ENCODE measurements at places on chromosomes 5 and 9. TPM values are rescaled to one million over a fixed set of nuclear protein-coding genes. Genes with fewer than 3 reads are reported as not detected.

- peak; percentile 70 for DNase-seq
- no peak overlapping the region for H3K27ac ChIP-seq
- no peak overlapping the region for H3K4me3 ChIP-seq
- no peaks in the 10 kb centered on the region for H3K36me3 ChIP-seq
These were observed 6.5 kb downstream of the NTNG2 start for GRCh38 chr9:132168347-132168746.

GRCh38 chr9:131863306-131863896, 123.5 kb upstream of the RAPGEF1 start:
- no peaks in the 10 kb centered on the region for H3K27me3 ChIP-seq
- H3K36me3 ChIP-seq: peaks cover 6% of the 10 kb centered on the region
- no peaks in the 10 kb centered on the region for H3K4me1 ChIP-seq

DNA sequence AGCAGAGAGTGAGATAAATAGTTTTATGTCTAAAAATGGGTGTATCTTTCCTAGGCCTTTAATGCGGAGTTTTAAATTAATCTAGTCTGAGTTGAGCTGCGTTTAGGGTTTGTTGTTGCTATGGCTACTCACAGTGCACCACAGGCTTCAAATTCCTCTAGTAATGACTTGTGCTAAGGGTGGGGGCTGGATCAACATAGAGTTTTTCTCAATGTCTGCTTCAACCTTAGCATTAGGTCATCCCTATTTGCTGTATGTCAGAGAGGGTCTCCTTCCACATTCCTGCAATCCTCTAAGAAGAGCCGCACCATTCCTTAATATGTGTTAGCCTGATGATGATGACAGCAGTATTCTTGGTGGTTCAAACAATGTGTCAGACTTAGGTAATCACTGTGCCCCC, 465.6 kb upstream of the KIF2A start:
- H3K4me3 ChIP-seq: no peak overlapping the region
- H3K27ac ChIP-seq: no peak overlapping the region
- peaks cover 31% of the 10 kb centered on the region for H3K4me1 ChIP-seq
- H3K36me3 ChIP-seq: no peaks in the 10 kb centered on the region
- no peaks in the 10 kb centered on the region for H3K27me3 ChIP-seq
- DNase-seq: no peak

DNA sequence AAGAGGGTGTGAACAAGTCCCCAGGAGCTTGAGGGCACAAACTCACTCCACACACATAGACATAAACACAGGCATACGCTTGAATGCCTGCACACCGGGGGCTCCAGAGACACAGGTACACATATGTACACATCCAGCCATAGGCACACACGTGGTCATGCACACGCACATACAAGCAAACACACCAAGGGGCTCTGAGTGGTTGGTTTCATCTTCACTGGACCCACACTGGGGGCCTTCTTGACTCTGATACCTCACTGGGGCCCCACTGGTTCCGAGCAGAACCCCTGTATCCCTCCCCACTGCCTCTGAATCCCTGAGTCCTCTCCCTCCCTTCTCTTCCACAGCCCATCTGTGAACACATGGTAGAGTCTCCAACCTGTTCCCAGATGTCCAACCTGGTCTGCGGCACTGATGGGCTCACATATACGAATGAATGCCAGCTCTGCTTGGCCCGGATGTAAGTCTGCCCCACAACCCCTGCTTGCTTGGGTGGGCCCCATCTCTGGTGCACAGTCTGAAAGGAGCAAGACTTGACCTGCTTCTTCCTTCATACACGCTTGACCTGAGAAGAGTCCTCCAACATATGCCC, 6.4 kb downstream of the SPINK4 start:
- H3K4me1 ChIP-seq: no peaks in the 10 kb centered on the region
- no peaks in the 10 kb centered on the region for H3K27me3 ChIP-seq
- H3K27ac ChIP-seq: no peak overlapping the region
- H3K36me3 ChIP-seq: no peaks in the 10 kb centered on the region
- DNase-seq: no peak
- H3K4me3 ChIP-seq: no peak overlapping the region

DNA sequence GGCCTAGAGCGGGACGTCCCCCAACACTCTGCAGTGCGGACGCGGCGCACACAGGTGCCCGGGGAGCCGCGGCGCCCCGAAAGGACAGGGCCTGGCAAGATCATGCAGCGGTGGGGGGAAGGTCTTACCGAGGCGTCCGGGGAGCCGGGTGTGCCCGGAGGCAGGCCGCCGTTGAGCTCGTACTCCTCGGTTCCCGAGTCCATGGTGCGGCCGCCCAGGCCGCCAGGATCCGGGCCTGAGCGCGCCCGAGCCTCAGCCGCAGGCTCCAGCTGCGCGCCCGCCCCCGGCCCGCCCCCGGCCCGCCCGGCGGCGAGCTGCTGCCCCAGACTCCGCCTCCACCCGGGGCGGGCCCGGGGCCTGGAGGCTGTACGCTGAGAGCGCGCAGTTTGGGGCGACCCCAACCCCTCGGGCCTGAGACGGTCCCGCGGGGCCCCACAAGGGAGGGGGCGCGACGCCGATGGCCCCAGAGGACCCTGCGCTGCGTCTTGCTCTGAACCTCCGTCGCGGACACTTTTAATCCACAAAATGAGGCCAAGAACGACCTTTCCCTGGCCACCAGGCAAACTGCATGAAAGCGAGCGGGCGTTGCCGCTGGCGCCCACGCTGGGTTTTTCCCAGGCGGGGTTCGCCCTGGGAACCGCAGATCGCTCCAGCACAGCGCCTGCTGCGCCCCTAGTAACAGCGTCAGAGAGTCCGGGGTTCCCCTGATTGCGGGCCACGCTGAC, at the start of gene NINJ1:
Gene NINJ1 (minus strand): TSS at position 237 of the 725 bp plus-strand sequence. CDS start 34 bp downstream, at position 203.
- H3K27ac ChIP-seq: peak within 1 kb of the TSS; percentile 90
- DNase-seq: peak; percentile 78
- peaks cover 62% of the 10 kb centered on the region for H3K4me1 ChIP-seq
- no peaks in the 10 kb centered on the region for H3K27me3 ChIP-seq
- H3K4me3 ChIP-seq: peak within 1 kb of the TSS; percentile 40

- peak; percentile 56 for DNase-seq
- peak overlapping the region; percentile 49 for H3K27ac ChIP-seq
- no peaks in the 10 kb centered on the region for H3K27me3 ChIP-seq
- H3K4me3 ChIP-seq: no peak overlapping the region
- H3K36me3 ChIP-seq: no peaks in the 10 kb centered on the region
- H3K4me1 ChIP-seq: no peaks in the 10 kb centered on the region
These were observed 216.2 kb upstream of the CLINT1 start for GRCh38 chr5:158074992-158075769.

DNA sequence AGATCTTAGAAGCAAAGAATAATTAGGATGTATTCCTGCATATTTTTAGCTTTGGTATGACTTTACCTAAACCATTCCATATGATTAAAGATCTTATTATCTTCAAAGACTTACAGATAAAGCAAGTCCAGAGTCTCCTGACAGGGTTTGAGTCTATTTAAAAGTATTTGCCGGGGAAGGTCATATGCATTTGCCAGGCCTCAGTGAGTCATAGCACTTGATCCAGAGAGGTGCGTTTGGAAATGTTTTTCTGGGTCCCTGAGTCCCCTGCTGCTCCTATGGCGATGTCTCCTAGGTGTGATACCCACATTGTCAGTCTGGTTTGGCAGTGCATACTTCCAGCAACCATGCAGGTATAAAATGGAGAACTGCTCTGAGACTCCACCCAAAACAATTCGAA, 217.0 kb downstream of the FBXL7 start:
- H3K4me1 ChIP-seq: no peaks in the 10 kb centered on the region
- no peak overlapping the region for H3K4me3 ChIP-seq
- H3K27me3 ChIP-seq: no peaks in the 10 kb centered on the region
- no peak overlapping the region for H3K27ac ChIP-seq
- DNase-seq: no peak
- no peaks in the 10 kb centered on the region for H3K36me3 ChIP-seq

- no peaks in the 10 kb centered on the region for H3K27me3 ChIP-seq
- no peak overlapping the region for H3K27ac ChIP-seq
- H3K36me3 ChIP-seq: peaks cover 18% of the 10 kb centered on the region
- DNase-seq: no peak
- no peak overlapping the region for H3K4me3 ChIP-seq
These were observed 30.8 kb upstream of the PRDM12 start for GRCh38 chr9:130633336-130634190.

DNA sequence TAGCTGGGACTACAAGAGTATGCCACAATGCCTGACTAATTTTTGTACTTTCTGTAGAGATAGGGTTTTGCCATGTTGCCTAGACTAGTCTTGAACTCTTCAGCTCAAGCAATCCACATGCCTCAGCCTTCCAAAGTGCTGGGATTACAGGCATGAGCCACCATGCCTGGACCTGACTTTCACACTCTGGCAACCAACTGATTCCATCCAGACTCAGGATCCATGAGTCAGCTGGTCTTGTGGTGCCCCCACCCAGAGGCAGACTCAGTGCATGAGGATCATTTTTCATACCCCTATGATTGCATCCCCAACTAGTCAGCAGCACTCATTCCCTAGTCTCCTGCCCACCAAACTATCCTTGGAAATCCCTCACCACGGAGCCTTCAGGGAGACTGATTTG, 375.9 kb downstream of the ANXA1 start:
- H3K27ac ChIP-seq: no peak overlapping the region
- DNase-seq: no peak
- H3K4me3 ChIP-seq: no peak overlapping the region
- no peaks in the 10 kb centered on the region for H3K27me3 ChIP-seq
- H3K36me3 ChIP-seq: no peaks in the 10 kb centered on the region

DNA sequence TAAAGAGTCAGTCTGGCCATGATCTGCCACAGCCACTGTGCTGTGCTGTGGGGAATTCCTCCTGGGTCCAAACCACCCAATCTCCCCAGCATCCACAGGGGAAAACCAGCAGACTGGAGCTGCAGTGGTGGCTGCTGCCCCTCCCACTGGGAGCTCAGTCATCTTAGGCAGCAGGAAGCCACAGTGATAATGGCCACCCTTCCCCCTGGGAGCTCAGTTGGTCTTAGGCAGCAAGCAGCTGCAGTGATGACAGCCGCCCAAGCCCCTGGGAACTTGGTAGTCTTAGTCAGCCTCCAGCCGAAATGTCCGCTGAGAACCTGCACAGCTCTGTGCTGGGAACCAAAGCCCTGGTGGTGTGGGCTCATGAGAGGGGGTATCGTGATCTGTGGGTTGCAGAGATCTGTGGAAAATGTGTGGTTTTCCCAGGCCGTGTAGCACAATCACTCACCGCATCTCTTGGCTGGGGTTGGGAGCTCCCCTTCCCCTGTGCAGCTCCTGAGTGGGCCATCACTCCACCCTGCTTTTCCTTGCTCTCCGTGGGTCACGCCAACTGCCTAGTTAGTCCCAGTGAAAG, 38.4 kb upstream of the SMIM15 start:
- no peak for DNase-seq
- no peak overlapping the region for H3K4me3 ChIP-seq
- H3K4me1 ChIP-seq: no peaks in the 10 kb centered on the region
- no peaks in the 10 kb centered on the region for H3K27me3 ChIP-seq

DNA sequence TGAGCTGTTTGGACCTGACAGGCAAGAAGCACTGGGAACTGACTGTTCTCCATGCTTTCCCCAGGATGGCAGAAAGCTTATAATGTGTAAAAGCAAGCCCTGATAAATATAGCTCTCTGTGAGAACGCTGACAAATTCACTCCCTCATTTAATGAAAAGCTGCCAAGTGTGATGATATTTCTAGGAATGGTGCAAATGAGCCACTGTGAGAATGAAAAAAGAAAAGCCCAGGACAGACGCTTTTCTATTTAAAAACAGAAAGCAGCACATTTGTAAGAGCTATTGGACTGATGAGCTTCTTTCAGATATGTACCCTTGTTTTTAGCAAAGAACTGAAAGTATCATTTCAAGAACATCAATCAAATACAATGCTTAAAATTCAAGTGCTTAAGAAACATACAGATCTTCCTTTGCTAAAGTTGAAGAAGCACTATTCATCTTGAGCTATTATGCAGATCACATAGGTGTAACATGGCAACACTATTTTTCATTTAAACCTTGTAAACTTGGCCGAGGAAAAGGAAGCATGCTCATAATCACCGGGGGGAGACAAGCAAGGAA, 842.6 kb upstream of the ACO1 start:
- DNase-seq: no peak
- no peak overlapping the region for H3K27ac ChIP-seq
- H3K27me3 ChIP-seq: no peaks in the 10 kb centered on the region
- H3K4me1 ChIP-seq: no peaks in the 10 kb centered on the region

GRCh38 chr5:93874080-93874479, 132.7 kb upstream of the POU5F2 start:
- no peak overlapping the region for H3K27ac ChIP-seq
- H3K36me3 ChIP-seq: no peaks in the 10 kb centered on the region
- no peaks in the 10 kb centered on the region for H3K4me1 ChIP-seq

- no peak overlapping the region for H3K4me3 ChIP-seq
- no peaks in the 10 kb centered on the region for H3K27me3 ChIP-seq
- H3K36me3 ChIP-seq: no peaks in the 10 kb centered on the region
These were observed 2.5 kb downstream of the FEM1C start for GRCh38 chr5:115542086-115542485.

DNA sequence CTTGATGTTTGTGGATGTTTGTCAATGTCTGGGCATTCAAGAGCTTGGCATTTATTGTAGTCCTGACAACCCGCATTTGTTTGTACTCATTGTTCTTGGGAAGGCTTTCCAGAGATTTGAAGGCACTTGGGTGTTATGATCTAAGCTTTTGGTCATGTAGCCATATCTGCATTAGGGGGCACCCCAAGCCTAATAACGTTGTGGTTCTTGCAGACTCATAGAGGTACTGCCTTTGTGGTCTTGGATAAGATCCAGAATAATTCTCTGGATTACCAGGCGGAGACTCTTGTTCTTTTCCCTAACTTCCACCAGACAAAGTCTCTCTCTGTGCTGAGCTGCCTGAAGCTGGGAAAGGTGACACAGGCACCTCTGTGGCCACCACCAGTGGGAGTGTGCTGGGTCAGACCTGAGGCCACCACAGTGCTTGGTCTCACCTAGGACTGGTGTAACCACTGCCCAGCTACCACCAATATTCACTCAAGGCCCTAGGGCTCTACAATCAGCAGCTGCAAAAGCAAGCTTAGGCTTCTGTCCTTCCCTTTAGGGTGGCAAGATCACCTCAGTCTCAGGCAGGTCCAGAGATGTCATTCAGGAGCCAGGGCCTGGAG, 144.4 kb upstream of the TAS2R1 start:
- H3K4me3 ChIP-seq: no peak overlapping the region
- no peak overlapping the region for H3K27ac ChIP-seq
- no peaks in the 10 kb centered on the region for H3K4me1 ChIP-seq
- no peak for DNase-seq
- H3K27me3 ChIP-seq: no peaks in the 10 kb centered on the region
- no peaks in the 10 kb centered on the region for H3K36me3 ChIP-seq

DNA sequence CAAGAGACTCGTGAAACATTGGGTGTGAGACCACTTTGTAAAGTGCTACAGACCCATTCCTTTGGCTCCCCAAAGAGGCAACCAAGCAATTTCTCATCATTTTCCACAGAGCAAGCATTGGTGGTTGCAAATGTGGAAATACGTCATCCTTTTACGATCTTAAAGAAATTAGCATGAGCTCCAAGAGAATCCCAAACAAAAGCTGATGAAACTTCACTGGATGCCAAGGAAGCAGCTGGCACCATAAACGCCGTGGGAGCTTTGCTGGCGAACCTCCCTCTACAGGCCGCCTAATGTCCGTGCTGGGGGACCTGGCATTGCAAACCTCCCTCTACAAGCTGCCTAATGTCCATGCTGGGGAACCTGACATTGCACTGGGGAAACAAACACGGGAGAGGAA, 432.4 kb downstream of the ACTL7B start:
- DNase-seq: no peak
- no peak overlapping the region for H3K27ac ChIP-seq
- no peak overlapping the region for H3K4me3 ChIP-seq

The KCNV2 gene
- not detected for total RNA-seq

The ADAMTS16 gene
- 5.6 TPM for total RNA-seq

The IL3 gene
- total RNA-seq: not detected

The CRHBP gene
- 0.26 TPM for total RNA-seq

The IARS1 gene
- total RNA-seq: 45.1 TPM

The GDF9 gene
- 0.33 TPM for total RNA-seq

The MOB3B gene
- 4.3 TPM for total RNA-seq

The GFPT2 gene
- 17.5 TPM for total RNA-seq

The C8G gene
- not detected for total RNA-seq

Data from body of pancreas (tissue), 4 donors.